ENCODE measurements at places on chromosomes 7 and 10. TPM values are rescaled to one million over a fixed set of nuclear protein-coding genes. Genes with fewer than 3 reads are reported as not detected.

Gene SPDYE5
- total RNA-seq, result not detected

Gene HGF
- total RNA-seq, result 8.8 TPM

Gene DNAJC12
- total RNA-seq, result 1.9 TPM

Gene TRIM73
- total RNA-seq, result 11.0 TPM

Gene SPDYE16
- not detected for total RNA-seq

Gene SFRP5
- 0.94 TPM for total RNA-seq

Gene CASD1
- total RNA-seq, result 89.5 TPM

Gene BAMBI
- 1.9 TPM for total RNA-seq

Gene HEPACAM2
- total RNA-seq, result not detected

Gene METTL27
- total RNA-seq, result 0.94 TPM

Gene LRIT1
- not detected for total RNA-seq

Gene DNMBP
- total RNA-seq, result 5.6 TPM

Gene GHRHR
- not detected for total RNA-seq

Gene TYW1B
- total RNA-seq, result 5.3 TPM

Gene POP7
- total RNA-seq, result 28.8 TPM

Gene UBE3C
- 153 TPM for total RNA-seq

Gene CYP3A7
- total RNA-seq, result 0.31 TPM

Gene ERVW-1
- not detected for total RNA-seq

Gene TSPAN13
- total RNA-seq, result 63.9 TPM

Gene RTKN2
- total RNA-seq, result 9.7 TPM

Gene ANXA8L1
- total RNA-seq, result not detected

Gene RHOBTB1
- total RNA-seq, result 36.3 TPM

Gene TFEC
- 0.63 TPM for total RNA-seq

Gene PON1
- not detected for total RNA-seq

Gene GIMAP7
- 1.6 TPM for total RNA-seq

Gene FAM241B
- 8.1 TPM for total RNA-seq

Gene RALA
- total RNA-seq, result 30.0 TPM

Gene ZMIZ2
- 41.9 TPM for total RNA-seq

Measured in parietal lobe (tissue), 2 donors.